ENCODE measurements at places on chromosomes 16 and 17.

DNA sequence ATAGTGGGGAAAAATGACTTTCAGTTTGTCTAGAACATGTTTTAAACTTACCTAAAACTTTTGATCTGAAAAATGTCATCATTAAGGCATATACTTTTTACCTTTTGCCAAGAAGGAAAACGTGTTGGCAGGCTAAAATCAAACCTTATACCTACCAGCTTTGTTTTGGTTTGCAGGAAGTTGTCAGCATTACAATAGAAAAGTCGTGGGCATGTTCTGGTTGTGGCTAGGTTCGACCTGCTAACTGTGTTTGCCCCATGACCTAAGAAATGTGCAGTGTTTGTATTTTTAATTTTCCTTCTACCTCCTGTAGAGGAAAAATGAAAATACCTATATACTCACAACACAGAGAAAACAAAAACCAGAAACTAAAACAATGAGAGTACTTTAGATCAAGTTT, 13.0 kb downstream of the SKAP1 start:
- H3K27me3 ChIP-seq: no peaks in the 10 kb centered on the region
- DNase-seq: no peak
- H3K36me3 ChIP-seq: peaks cover 2% of the 10 kb centered on the region
- H3K4me3 ChIP-seq: peak overlapping the region; percentile 38
- peaks cover 91% of the 10 kb centered on the region for H3K4me1 ChIP-seq

DNA sequence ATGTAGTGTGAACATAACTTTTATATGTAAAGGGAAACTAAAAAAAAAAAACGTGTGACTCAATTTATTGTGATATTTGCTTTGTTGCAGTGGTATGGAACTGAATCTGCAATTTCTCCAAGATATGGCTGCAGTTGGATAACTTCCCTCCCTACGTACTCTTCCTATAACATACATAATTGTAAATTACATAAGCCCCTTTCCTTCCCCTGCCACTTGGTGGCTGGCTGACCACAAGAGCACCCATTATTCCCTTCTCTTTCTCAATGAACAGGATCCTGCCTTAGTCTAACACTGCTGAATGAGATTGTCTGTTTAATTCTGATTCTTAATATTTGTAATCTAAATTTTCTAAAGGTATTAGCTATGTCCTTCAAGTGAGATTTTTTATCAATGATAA, 27.8 kb downstream of the CCL4 start:
- H3K27ac ChIP-seq: no peak overlapping the region
- peaks cover 11% of the 10 kb centered on the region for H3K4me1 ChIP-seq
- no peak for DNase-seq
- no peak overlapping the region for H3K4me3 ChIP-seq
- peaks cover 70% of the 10 kb centered on the region for H3K27me3 ChIP-seq

DNA sequence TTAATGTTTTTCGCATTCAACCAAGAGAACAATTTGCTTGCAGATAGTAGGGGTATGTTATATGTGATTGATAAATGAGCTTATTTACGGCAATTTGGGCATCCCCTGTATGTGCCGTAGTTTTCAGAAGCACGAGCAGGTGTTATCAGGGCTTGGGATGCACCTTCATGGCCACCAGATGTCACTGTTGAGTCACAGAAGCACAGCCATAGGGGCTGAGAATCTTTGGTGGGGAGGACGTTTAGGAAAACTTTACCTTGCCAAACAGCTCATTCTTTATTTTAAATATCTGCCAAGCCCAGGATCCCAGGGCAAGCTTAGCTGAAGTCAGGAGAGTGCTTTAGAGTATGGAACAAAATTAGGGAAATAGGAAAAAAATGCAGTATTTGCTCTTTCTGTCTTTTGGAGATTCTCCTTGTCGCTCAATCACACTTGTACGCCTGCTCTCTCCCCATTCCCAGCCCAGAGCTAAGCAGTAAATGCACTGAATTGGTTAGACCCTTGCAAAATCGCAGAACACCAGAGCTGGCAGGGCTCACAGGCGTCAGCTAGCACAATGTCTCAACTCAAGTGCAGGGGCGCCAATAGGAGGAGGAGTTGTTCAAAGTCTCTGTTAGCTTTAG, 93.6 kb upstream of the MPHOSPH6 start:
- no peaks in the 10 kb centered on the region for H3K4me1 ChIP-seq
- peak; percentile 42 for DNase-seq
- no peak overlapping the region for H3K4me3 ChIP-seq
- no peak overlapping the region for H3K27ac ChIP-seq
- H3K27me3 ChIP-seq: peaks cover 69% of the 10 kb centered on the region

DNA sequence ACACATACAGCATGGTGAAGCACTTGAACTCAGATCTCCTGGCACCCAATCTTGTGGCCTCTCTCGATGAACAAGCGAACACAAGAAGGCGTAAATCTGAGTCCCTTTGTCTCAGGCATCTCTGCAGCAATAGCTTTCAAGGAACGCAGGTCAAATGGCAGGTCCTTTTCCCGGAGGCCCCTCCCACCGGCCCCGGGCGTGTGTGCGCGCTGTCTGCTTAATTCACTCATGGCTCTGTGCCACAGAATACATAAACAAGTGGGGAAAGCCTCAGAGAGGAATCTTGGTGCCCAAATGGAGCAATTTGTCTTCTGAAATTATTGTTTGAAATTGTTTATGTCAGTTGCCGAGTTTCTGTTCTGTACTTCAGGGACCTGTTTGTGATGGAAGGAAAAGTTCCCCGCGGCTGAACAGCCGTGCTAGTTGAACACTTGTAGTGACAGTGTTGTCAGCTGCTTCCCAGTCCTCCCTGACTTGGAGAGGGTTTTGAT, 14.8 kb downstream of the MYOCD start:
- DNase-seq: no peak
- no peak overlapping the region for H3K27ac ChIP-seq
- H3K36me3 ChIP-seq: no peaks in the 10 kb centered on the region
- H3K4me3 ChIP-seq: no peak overlapping the region

- peak overlapping the region; percentile 61 for H3K27ac ChIP-seq
- H3K36me3 ChIP-seq: peaks cover 4% of the 10 kb centered on the region
- peak overlapping the region; percentile 77 for H3K4me3 ChIP-seq
- H3K27me3 ChIP-seq: peaks cover 10% of the 10 kb centered on the region
Observed at GRCh38 chr16:80580109-80580832, 39.5 kb downstream of the DYNLRB2 start.

DNA sequence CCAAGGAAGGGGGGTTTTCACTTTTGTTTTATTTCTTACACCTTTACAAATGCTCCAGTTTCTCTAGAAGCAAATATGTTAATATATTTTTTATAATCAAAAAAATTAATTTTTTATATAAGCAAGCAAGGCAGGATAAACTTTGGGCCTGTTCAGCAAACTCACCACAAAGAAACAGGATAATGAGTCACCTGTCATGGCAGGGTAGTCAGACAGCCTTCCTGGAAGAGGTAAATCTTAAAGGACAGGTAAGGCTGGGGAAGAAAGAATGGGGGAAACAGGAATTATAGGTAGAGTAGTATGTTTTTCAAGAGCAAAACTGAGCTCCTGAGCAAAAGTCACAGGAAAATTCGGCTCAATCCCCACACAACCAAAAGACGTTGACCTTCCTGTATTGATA, 186.3 kb upstream of the SOX9 start:
- no peak overlapping the region for H3K27ac ChIP-seq
- no peaks in the 10 kb centered on the region for H3K4me1 ChIP-seq
- no peak overlapping the region for H3K4me3 ChIP-seq
- no peaks in the 10 kb centered on the region for H3K27me3 ChIP-seq
- H3K36me3 ChIP-seq: no peaks in the 10 kb centered on the region

GRCh38 chr17:19558946-19559345, 25.3 kb downstream of the SLC47A1 start:
- peaks cover 31% of the 10 kb centered on the region for H3K27me3 ChIP-seq
- no peaks in the 10 kb centered on the region for H3K36me3 ChIP-seq
- H3K4me1 ChIP-seq: no peaks in the 10 kb centered on the region
- no peak overlapping the region for H3K27ac ChIP-seq
- no peak for DNase-seq
- H3K4me3 ChIP-seq: no peak overlapping the region

DNA sequence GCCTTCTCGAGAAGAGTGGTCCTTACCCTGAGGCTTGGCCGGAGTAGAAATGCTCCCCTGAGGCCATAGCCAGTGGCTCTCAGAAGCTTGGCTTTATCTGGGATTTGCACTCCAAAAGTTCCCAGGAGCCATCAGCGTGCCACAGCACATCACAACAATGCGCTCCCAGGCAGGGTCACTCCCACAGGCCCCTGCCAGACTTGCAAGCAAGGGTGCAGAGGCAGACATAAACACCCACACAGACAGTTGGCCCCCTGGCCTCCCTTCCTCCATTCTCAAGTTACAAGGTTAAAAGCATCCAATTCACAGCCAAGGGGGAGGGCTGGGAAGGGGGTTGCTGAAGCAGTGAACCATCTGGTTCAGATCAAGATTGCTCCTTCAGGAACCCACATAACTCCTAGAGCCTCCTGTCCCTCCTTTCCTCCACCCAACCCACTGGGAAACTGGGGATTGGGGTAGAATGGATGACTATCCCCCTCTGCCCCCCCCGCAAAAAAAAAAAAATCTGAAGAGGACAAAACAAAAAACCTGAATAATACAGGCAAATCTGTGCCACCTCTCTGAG, 1.8 kb downstream of the ST3GAL2 start:
- peaks cover 47% of the 10 kb centered on the region for H3K4me1 ChIP-seq
- no peaks in the 10 kb centered on the region for H3K27me3 ChIP-seq
- H3K4me3 ChIP-seq: peak overlapping the region; percentile 100

- no peak overlapping the region for H3K27ac ChIP-seq
- peaks cover 2% of the 10 kb centered on the region for H3K36me3 ChIP-seq
- H3K4me3 ChIP-seq: no peak overlapping the region
- no peak for DNase-seq
- H3K27me3 ChIP-seq: no peaks in the 10 kb centered on the region
- peaks cover 30% of the 10 kb centered on the region for H3K4me1 ChIP-seq
Observed at GRCh38 chr17:64219571-64219970, 43.5 kb downstream of the TEX2 start.

- no peaks in the 10 kb centered on the region for H3K4me1 ChIP-seq
- no peak for DNase-seq
- H3K4me3 ChIP-seq: no peak overlapping the region
- H3K27me3 ChIP-seq: no peaks in the 10 kb centered on the region
- H3K27ac ChIP-seq: no peak overlapping the region
Observed at GRCh38 chr17:9850151-9850550, 24.4 kb downstream of the GLP2R start.

DNA sequence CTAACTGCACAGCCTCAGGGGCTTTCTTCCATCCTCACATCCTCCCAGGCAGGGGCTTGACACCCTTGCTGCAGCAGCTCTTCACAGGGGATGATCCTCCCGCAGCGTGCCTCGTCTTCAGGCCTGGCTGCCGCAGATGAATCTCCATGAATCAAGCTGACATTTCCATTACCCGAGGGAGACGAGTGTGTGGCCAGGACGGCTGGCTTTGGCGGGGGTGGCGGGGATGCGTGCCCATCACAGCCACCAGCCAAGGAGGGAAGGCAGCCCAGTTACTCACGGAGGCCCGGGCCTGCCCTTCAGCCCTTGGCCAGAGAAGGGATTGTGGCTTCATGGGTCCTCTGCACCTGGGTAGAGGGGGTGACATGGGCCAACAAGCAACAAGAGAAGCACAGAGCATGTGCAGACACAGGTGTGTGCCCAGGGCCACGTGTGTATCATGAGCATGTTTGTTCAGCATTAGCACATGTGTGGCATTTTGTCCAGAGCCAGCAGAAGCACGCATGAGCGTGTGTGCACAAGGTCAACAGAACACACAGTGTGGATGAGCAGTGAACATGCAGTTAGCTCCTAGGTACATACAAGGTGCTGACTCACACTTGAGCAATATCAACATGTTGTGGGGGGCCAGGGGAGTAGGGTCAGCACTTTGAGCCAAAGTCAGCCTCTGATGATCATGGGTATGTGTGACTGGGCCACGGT, 236.4 kb downstream of the KATNIP start:
- H3K27me3 ChIP-seq: no peaks in the 10 kb centered on the region
- no peak for DNase-seq
- no peaks in the 10 kb centered on the region for H3K36me3 ChIP-seq
- no peak overlapping the region for H3K27ac ChIP-seq
- H3K4me1 ChIP-seq: no peaks in the 10 kb centered on the region

GRCh38 chr17:81995463-81996231, 18.2 kb downstream of the ASPSCR1 start:
- H3K27ac ChIP-seq: no peak overlapping the region
- H3K27me3 ChIP-seq: no peaks in the 10 kb centered on the region
- no peak for DNase-seq
- H3K4me1 ChIP-seq: no peaks in the 10 kb centered on the region
- H3K4me3 ChIP-seq: no peak overlapping the region

DNA sequence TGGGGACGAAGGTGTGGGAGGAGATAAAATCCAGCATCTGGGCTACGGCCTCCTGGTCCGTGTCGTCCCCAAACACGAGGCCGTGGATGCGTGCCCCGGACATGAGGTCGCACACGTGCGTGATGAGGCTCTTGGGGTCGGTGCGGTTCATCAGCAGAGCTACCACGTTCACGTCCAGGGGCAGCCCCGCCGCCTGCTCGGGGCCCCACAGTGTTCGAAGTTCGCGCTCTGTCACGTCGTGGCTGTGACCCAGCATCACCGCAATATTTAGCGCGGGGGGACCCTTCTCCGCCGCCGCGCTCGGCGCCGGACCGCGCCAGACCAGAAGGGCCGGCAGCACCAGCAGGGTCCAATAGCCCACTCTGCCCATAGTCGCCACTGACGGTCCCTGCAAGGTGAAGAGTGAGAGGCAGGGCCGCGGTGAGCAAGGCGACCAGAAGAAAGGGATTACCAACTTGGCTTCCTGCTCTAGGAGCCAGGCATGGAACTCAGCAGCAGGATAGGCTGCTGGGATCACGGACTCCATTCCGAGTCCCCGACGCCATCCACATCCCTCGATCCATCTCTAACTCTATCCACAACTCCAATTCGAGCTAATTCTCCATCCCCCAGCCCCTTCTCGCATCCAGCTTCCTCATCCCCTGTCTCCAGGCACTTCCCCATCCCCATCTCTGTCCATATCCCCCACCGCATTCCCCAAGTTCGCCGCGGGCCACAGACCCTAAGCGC, 2.0 kb downstream of the GRIN2A start:
- H3K27me3 ChIP-seq: peaks cover 43% of the 10 kb centered on the region
- DNase-seq: no peak
- H3K36me3 ChIP-seq: no peaks in the 10 kb centered on the region
- no peak overlapping the region for H3K27ac ChIP-seq
- H3K4me1 ChIP-seq: peaks cover 15% of the 10 kb centered on the region

- peak overlapping the region; percentile 71 for H3K27ac ChIP-seq
- H3K4me3 ChIP-seq: peak overlapping the region; percentile 79
Observed at GRCh38 chr16:23950898-23951297, 115.1 kb downstream of the PRKCB start.

- H3K27me3 ChIP-seq: no peaks in the 10 kb centered on the region
- H3K4me3 ChIP-seq: no peak overlapping the region
- DNase-seq: no peak
- H3K27ac ChIP-seq: no peak overlapping the region
- H3K36me3 ChIP-seq: no peaks in the 10 kb centered on the region
- H3K4me1 ChIP-seq: peaks cover 18% of the 10 kb centered on the region
Observed at GRCh38 chr16:56362706-56363105, 62.6 kb downstream of the AMFR start.

DNA sequence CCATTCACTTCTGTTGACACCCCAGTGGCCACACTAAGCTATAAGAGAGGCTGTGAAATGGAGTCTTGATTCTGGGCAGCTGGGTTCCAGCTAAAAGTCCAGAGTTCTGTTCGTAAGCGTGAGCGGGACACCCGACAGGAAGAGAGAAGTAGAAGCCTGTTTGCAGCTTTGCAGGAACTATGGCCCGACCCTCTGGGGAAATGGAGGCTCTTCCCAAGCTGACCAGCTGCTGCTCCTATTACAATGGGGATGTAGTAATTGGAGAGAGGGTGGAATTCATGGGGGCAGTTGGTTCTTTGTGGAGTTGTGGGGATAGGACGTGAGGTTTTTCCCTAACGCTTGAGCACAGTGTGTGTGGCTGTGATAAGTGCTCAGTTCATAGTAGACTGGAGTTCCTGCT, 28.4 kb downstream of the UBALD1 start:
- H3K4me3 ChIP-seq: no peak overlapping the region
- H3K27me3 ChIP-seq: peaks cover 14% of the 10 kb centered on the region
- peaks cover 5% of the 10 kb centered on the region for H3K4me1 ChIP-seq
- no peaks in the 10 kb centered on the region for H3K36me3 ChIP-seq
- DNase-seq: no peak
- no peak overlapping the region for H3K27ac ChIP-seq
